ENCODE measurements at places on chromosomes 2 and 18.

DNA sequence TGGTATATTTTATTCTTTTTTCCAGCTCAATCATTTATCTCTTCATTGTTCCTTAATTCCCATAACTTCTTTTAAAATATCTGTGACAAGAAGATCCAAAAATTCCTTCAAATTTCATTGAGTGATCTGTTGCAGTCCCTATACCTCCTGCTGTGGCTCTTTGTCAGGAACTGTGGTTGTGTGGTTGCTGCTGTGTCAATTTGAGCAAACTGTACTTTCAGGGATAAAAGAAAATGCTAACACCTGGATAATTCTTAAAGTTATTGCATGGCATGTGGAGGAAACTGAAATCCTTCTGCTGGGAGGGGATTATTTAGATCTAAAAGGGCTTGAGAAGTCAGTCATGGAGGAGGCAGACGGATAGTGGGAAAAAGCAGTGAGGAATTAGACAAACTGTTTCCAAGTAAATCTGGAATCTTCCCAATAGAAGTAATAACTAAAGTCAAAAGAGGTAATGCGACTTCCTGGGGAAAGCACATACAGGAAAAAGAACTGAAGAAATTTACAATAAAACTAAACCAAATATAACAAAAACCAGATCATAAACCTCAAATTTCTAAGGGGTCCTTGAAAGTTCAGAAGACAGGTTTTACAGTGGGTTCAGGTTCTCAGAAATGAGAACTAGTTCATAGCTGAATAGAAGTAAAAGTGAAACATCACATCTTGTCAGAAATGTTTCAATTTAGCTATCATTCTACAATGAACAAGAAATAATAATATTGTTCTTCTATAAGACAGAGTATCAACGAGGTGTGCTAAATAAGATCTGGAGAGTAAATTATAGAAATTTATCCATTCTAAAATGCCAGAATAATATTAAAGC, 33.5 kb upstream of the CD226 start:
- DNase-seq: no peak

DNA sequence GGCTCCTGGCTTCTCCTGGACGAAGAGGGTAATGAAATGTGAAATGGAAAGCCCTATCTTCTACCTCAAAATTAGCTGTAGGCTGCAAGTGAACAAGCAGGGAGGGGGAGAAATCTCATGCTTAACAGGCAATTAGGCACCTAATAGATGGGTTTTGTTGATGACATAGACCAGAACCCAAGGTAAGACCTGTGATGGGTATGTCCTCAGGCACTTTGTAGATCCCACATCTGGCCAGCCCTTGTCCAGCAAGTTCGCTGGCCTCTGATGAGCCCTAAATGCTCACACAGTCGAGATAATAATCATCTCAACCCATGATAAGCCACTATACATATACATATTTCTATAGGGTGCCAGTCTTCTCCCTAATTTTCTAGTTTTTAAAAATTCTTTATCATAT, 82.6 kb downstream of the MARCO start:
- DNase-seq: no peak

- no peak for DNase-seq
Measured at GRCh38 chr18:53950545-53950944, 273.9 kb downstream of the MBD2 start.

DNA sequence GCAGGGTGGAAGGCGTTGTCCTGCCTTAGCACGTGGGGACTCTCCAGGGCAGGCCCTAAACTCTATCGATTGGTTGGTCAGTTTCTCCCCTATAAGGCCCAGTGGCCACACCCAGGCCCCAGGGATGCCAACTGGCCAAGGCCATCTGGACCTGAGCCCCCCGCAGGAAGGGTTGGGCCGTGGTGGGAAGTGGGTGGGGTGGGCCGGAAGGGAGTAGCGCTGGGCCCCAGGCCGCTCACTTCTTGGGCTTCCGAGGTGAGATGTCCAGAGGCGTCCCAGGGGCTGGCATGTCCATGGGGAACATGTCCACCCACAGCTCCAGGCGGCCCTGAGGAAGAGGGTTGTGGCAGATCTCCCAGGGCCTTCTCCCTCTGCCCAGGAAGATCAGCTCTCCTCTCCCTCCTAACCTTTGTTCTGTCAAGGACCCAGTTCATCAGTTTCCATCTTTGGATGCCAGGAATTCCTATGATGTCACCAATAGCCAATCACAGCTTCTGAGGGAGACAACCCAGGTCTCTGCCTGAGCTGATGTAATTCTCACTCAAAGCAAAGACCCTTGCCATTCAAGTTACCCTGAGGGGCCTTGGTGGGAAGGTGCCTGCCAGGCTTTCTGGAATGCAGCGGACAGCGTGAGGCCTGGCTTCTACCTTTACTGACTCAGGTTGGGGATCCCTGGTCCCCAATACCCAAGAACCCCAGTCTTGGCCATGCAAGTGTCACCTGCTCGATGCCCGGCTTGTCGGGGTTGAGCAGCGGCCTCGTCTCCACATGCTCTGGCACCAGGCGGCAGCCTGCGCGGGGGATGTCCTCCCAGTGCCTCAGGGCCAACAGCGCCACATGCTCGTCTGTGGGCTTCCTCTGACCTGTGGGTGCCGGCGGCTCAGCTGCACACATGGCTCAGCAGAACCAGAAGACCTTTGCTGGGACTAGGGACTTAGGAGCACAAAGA, 14.4 kb downstream of the OTOF start:
- DNase-seq: no peak

- DNase-seq: no peak
Measured at GRCh38 chr2:28975671-28976070, 5.4 kb upstream of the TOGARAM2 start.

GRCh38 chr2:107380912-107381311, 445.8 kb upstream of the RGPD4 start:
- no peak for DNase-seq

DNA sequence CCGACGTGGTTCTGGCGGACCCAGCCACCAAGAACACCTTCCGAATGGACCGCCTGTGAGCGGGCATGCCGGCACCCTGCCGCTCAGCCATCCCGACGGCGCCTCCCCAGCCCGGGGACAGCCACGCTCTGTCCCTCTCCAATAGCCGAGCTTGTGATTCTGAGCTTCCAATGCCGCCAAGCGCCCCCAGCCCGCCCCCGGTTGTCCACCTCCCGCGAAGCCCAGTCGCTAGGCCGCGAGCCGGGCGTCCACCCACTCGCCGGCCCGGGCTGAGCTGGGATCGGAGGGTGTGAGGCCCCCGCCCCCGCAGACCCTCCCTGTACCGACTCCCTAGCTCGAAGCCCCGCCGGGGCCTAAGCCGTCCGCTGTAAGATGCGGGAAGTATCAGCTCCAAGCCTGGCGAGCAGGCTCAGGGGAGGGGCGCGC, 1195.1 kb upstream of the CHAC2 start:
- no peak for DNase-seq

GRCh38 chr2:11778923-11779757, 32.7 kb downstream of the LPIN1 start:
- DNase-seq: peak; percentile 88

GRCh38 chr2:15657759-15658158, 66.1 kb downstream of the DDX1 start:
- no peak for DNase-seq

DNA sequence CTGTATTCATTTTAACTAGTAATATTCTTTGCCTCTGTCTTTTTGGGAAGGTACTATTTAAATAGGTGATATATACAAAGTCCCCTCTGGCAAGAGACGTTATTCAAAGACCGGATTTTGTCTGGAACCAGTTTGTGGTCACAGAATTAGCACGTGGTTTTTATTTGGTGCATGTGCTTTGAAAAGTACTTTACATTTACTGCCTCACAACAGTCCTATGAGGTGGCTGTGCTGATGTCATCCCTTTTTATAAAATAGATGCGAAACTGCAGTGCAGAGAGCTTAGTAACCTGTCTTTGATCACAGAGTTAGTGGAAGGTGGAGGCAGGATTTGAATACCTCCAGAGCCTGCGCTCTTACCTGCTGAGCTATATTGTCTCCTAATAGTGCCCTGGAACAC, 4.0 kb downstream of the LPIN1 start:
- DNase-seq: peak; percentile 26

GRCh38 chr2:75464348-75464946, 96.3 kb downstream of the EVA1A start:
- DNase-seq: no peak

- no peak for DNase-seq
Measured at GRCh38 chr2:138500592-138501424, 762 bp upstream of the SPOPL start.

DNA sequence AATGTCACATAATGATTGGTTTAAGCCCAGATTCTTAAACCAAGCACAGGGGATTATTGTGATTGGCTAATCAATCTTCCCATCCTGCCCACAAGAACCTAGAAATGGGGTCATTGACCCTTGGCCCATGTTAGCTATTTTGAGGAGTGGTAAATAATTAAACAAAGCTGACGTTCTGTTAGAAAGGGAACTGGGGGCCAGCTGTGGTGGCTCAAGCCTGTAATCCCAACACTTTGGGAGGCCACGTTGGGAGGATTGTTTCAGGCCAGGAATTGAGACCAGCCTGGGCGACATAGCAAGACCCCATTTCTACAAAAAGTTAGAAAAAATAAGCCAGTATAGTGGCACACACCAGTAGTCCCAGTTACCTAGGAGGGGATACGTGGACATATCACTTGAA, 37.8 kb upstream of the PTPN4 start:
- DNase-seq: no peak

GRCh38 chr18:48098007-48098406, 167.5 kb upstream of the SMAD2 start:
- DNase-seq: no peak

GRCh38 chr2:72629062-72629461, 196.8 kb downstream of the EXOC6B start:
- DNase-seq: no peak

DNA sequence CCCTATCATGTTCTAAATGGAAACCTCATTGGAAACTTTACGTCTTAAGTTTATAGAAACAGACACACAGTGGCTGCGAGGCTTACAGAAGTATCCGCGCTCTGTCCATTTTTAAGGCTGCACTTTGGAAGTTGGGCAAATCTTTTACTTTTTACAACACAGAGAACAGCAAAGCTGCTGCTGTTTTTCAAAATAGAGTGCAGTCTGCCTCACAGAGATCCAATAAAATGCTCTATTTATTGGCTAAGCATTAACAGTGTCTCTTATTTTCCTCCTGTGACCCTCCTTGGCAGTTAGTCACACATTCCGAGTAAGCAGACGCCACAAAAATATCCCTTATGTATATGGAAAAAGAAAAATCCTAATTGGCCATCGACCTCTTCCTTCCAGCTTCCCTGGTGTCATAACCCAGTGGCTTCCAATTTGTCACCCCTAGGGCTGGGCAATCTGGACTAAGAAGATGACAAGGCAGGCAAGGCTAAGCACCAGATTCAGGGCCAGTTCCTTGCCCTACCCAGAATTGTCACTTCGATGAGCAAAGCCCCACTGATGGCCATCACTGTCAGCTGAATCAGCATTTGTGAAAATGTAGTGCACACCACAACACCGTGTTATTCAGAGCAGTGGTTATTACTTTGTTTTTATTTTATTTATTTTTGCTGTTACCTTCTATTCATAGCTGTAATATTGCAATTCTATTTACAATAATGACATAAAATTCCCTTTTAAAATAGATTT, 47.7 kb upstream of the MEIS1 start:
- no peak for DNase-seq

GRCh38 chr2:75153221-75153620, 46.1 kb downstream of the TACR1 start:
- DNase-seq: no peak

DNA sequence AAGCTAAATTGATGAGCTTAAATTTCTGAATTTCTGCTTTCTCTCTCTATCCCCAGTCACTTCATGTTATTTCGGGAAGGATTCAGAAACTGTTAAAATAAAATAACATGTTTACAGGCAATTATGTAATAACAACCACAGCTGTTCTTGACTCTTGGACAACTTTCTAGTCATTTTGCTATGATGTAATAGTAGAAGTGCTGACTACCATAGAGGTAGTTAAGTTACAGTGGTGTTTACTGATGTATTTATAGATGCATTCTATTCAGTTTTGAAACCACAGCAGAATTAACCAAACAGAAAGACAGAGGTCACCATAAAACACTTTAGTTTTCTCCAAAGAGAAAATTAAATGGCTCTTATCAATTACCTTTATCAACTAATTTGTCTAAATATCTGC, 1292.0 kb upstream of the CHAC2 start:
- no peak for DNase-seq

GRCh38 chr2:239516954-239517305, 116.1 kb upstream of the HDAC4 start:
- DNase-seq: no peak

GRCh38 chr2:43515807-43516497, 79.9 kb downstream of the THADA start:
- peak; percentile 29 for DNase-seq

Data from suppressor macrophage treated with lipopolysaccharide for 4 hours (primary cell).